CD4-positive, alpha-beta T cell (primary cell): ENCODE measurements at places on chromosomes 5 and 9.

- peak; percentile 26 for DNase-seq
Measured at GRCh38 chr5:1737790-1738405, 61.7 kb downstream of the MRPL36 start.

GRCh38 chr5:163914910-163915309, 409.5 kb downstream of the MAT2B start:
- no peak for DNase-seq

GRCh38 chr5:139739150-139739974, 56.2 kb upstream of the PSD2 start:
- no peak for DNase-seq

DNA sequence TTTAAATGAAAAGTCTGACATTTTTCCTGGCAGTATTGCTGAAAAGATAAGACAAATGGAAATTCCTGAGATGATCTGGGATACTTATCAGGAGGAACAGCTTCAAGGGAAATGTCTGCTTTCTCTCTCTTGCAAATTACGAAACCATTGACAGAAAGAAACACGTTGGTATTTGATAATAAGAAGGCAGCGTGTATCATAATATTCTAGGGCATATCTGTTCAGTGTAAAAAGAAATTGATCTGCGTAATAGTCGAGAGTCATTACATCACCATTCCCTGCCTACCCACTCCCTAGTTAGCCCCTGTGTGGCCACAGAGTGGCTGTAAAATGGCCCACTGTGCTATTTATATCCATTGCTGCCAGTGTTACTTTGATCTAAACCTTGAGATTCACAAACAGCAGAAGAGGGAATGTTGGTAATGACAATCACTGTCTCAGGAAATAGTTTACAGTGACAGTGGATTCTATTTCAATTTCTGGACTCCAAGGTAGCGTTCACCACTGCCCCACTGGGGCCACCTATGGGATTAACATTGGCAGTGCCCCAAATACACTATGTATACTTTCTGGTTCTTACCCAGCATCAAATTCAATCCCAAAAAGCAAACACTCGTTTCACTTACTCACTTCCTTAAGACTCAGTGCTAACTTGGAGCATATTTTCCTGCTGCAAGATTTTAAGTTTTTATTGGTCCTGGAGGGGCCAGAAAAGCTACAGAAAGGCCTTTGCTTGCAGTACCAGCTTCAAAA, 133.4 kb upstream of the GAS1 start:
- DNase-seq = no peak

DNA sequence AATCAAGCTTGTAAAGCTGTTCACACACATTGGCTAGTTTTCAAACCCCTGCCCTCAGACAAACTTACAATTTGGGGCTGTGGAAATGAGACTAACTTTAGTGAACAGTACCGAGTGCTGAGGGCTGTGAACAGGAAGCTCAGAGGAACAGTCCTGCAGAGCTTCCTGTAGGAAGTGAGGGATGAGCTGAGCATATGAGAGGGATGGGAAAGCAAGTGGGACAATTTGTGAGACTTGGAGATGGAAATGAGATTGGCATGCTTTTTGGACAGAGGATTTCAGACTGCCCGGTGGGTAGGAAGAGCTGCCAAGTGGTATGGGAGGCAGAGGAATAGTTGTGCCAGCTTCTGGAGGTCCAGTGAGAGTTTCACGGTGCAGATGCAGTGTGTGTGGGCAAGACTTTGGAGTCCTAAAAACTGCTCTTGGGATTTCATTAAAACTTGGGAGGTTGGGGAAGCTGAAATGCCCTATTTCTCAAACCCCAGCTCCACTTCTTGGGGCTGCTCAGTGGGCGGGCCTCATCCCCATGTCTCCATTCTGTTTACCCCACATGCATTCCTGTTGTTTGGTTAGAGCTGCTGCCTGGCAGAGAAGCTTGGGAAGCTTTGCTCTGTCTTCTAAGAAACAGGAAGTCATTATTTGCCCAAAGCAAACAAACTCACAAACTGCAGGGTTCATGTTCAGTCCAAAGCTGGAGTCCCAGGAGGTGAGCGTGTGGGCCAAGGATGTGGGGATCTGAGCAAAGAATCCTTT, 267.5 kb downstream of the ZSWIM6 start:
- no peak for DNase-seq

DNA sequence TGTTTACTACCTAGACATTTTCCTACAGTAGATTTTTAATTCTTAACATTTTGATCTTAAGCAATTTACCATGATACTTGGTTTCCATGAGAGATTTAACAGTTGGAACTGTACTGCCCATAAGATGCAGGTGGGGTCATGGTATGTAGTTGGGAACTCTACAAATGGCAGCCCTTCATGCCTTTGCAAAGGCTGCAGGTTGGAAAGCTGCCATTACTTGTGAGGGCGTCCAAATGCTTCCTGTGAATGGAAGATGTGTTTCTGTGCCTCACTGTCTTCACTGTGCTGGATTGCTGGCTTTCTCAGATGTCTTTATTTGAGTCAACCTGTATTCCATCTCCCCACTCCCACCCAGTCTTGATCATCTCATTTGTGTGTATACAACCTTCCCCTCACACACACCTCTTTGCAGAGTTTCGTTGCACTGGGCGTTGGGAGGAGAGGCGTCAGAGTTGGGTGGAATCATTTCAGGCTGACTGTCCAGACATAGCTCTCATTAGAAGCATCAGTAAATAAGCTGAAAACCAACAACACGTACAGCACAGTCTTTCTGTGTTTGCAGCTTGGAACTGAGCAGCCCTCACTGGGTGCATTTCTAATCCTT, 14.8 kb upstream of the ABL1 start:
- no peak for DNase-seq

- no peak for DNase-seq
Measured at GRCh38 chr5:59097712-59098111, 514.8 kb downstream of the RAB3C start.

- no peak for DNase-seq
Measured at GRCh38 chr9:137317718-137318511, 15.8 kb upstream of the NRARP start.

- DNase-seq = no peak
Measured at GRCh38 chr5:40166802-40167201, 512.9 kb upstream of the PTGER4 start.

- no peak for DNase-seq
Measured at GRCh38 chr5:157914151-157914788, 55.3 kb upstream of the CLINT1 start.

DNA sequence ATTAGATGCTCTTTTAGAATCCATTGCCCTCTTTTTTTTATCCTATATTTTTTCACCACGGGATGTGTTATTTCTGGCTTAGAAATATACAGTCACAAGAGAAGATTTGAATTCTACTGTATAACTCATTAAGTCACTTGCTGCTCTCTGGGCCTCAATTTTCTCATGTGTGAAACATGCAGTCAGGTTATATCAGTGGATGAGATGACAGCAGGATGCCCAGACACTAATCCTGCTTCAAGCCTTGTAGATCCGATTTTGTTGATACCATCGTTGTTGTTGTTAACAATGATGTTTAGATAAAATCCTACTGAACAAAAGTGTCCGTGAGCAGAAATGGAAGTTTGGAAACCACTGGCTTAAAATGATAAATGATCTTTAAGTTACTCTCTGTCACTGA, 421.9 kb upstream of the DMAC1 start:
- DNase-seq = no peak

- peak; percentile 15 for DNase-seq
Measured at GRCh38 chr9:96567203-96567700, 52.4 kb downstream of the CDC14B start.

DNA sequence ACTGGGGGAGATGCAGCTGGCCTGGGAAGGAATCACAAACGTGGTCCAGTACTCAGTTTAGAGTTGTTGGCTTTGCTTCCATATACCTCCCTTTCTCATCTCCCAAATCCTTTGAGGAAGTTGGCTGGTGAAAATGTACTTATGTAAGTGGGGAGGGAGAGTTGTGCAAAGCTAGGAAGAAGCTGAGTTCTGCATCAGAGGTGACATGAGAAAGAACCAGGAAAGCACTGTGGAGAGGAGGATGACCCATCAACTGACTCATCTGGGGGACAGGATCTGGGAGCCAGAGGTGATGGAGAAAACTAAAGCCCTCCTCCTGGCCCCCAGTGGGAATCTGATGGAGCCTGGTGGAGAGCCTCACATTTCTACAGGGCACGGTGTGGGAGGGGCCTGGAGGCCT, 16.2 kb downstream of the KCNMB1 start:
- DNase-seq = no peak

GRCh38 chr9:120151806-120152205, 428.2 kb downstream of the CDK5RAP2 start:
- DNase-seq = no peak
